AG04449 (cell line): ENCODE measurements at places on chromosomes 5 and 9.

DNA sequence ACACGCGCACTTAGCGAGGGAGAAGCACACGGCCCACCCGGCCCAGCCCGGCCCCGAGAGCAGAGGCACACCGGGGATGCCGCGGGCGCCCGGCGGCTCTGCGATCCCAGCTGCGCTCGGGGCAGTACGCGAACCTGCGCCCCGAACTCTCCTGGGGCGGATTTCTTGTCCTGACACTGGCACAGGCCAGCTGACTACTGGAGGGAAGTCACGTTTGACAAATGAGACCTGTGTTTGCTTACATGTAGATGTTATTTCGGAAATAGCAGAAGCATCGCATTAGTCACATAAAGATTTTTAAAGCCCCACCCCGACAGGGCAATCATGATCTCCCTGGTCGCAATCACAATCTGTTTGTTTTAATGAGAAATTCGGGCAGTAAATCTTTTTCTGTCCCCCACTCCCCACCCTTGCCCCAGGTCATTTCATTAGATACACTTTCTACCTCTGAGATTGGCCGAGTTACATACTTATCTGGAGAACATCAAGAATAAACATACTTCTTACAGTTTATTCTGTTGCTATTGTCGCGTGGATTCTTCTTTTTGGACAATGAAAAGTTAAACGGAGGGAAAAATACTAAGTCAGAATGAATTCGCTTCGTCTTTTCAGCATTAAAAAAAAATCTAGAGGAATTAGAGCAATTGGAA lies 518.9 kb downstream of the CTNND2 start:
- DNase-seq, result no peak

DNA sequence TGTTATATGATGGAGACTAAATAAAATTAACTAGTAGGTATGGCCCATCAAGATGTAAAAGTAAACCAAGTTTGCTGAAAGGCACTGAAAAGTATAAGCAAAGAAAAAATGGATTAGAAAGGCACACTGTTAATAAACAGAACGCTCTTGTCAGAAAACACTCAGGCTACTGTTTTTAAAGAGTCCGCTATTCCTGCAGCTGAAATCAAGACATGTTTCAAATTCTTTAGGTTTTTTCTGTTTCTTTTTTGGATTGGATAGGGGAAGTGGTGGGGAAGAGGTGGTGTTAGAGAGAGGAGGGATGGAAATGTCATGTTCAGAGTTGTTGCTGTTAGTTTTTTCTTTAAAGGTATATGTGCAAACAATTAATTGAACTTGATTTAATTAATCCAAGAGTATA lies 17.5 kb downstream of the OSTF1 start:
- DNase-seq, result no peak

GRCh38 chr5:177494346-177495195 lies 2.8 kb downstream of the PDLIM7 start:
- DNase-seq, result no peak

- DNase-seq, result no peak
Observed at GRCh38 chr5:14463629-14464028, 118.0 kb upstream of the OTULINL start.

GRCh38 chr9:13645557-13645956 lies 366.1 kb upstream of the MPDZ start:
- DNase-seq, result no peak

DNA sequence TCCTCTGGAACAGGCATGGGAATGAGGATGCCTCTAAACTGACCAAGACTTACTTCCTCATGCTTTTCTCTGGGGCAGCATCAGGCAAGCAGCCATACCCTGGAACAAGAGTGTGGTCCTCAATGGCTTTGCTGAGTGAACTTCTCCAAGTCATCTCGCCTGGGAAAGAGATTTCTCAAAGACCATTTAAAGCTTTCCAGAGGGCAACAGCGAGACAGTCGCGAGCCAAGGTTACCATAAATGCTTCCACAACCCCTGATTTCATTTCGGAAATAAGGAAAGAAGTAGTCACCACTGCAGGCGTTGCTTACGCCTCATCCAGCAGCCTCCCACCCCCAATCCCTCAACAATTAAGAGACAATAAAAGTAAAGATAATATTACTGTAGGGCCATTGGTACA lies 1.1 kb upstream of the SNCAIP start:
- no peak for DNase-seq

DNA sequence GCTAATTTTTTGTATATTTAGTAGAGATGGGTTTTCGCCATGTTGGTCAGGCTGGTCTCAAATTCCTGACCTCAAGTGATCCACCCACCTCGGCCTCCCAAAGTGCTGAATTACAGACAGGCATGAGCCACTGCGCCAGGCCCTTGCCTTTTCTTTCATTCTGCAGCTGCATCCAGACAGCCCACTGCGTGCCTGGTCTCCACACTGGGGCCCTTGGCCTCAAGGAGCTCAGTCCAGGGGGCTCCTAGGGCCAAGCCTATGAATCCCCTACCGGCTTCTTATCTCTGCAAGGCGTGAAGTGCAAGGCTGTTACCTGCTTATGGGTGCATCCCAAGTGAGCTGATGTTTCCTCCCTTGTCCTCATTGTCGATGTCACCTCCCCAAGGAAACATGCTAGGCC lies 78.8 kb downstream of the CSNK1A1 start:
- DNase-seq, result no peak

GRCh38 chr9:116842658-116843057 lies 155.6 kb downstream of the TRIM32 start:
- DNase-seq, result no peak

DNA sequence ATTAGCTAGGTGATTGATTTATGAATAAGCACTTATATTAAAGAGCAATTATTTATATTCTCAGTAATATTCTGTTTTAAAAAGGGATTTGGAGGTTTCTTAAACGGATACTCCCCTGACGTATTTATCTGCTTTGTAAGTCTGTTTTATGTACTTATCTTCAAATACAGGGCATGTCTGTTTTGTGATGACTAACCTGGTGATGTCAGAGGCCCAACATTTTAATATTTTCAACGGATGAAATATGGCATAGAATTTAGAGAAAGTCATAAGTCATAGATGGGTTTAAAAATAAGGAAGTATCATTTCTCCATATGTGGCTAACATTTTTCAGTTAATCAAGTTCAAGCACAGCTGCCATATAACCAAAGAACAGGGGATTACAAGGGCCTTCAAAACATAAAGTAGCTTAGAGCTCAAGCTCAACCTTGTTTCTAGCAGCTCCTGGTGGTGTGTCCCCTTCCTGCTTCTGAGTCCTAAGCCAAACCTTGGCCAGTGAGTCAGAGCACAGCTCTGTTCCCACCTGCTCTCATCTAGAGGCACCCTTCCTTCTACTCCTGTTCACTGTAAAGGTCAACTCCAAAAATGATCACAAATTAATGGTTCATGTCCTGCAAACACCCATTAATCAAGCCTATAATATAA lies 131.4 kb downstream of the OXCT1 start:
- no peak for DNase-seq
